B cell (primary cell): ENCODE measurements at places on chromosomes 1 and 21.

DNA sequence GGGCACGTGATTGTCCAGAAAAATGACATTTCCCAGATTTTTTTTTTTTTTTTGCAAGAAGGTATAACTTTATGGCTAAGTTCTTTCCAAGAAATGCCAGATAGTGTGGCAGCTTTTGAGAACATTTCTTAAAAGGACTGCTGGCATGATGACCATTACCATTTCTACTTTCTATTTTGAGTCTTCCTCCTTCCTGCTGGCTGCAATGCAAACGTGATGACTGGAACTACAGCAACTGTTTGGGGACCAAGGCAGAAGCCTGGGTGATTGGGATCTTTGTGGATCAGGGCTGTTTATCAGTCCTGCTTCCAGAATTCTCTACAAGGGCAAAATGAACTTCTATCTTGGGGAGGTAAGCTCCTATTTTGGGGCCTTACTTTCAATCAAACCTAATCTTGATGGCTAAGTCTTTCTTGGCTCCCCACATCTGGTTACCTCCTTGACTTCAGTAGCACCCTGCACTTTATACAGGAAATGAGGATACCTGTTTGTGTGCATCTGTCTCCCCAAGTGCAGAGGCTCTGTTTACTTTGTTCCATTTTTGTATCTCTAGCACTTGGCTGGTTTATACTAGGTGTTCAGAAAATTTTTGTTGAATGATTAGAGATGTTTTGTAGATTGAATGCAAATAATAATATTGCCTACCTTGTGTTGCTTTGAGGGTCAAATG is 3.7 kb upstream of the DDX20 start:
- no peak for DNase-seq

- peak; percentile 26 for DNase-seq
Measured at GRCh38 chr21:43861706-43862105, 3.3 kb upstream of the AGPAT3 start.

GRCh38 chr21:33046455-33046854 is 20.7 kb downstream of the OLIG2 start:
- no peak for DNase-seq

DNA sequence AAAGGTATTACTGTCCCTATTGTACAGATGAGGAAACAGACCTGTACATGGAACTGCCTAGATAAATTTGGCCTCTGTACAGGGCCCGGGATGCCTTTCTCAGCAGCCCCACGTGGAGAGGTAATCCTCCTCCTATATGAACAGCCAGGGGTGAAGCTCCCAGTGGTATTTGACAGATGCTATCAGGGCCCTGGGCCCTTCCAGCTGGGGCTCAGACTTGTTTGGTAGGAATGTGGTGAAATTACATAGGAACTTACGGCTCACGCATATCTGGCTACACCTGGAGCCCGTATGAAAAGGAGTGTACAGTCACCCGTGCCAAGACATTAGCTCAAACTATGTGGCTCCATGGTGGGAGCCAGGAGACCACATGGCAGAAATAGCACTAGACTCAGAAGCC is 24.8 kb upstream of the TCEA3 start:
- no peak for DNase-seq

GRCh38 chr1:45876000-45876617 is 72.7 kb downstream of the MAST2 start:
- DNase-seq, result peak; percentile 9

DNA sequence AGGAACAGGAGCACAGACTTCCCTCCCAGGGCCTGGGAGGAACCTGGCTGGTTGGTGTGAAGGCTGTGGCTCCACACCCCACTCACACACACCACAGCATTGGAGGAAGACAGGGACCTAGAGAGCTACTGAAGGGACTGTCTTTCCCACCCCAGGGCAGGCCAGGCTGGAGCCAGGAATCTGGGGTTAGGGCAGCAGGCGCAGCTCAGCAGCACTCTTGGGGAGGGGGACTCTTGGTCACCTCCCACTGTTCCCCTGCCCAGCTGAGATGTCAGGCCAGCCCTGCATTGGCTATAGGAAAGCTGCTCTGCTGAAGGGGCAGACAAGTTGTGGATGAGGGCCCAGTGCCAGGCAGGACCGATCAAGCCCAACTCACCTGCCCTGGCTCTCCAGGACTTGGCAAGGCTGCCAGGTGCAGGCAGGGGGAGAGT is 1.6 kb upstream of the PLEKHA6 start:
- DNase-seq, result no peak

- DNase-seq, result no peak
Measured at GRCh38 chr1:2088458-2088857, 38.2 kb downstream of the PRKCZ start.
